ENCODE measurements at places on chromosomes 12 and 14.

- DNase-seq, result no peak
These were observed 45.8 kb downstream of the NINJ2 start for GRCh38 chr12:617304-617915.

- no peak for DNase-seq
These were observed 64.0 kb downstream of the MYF5 start for GRCh38 chr12:80780746-80781145.

GRCh38 chr14:33206981-33207380 lies 268.3 kb downstream of the NPAS3 start:
- no peak for DNase-seq

DNA sequence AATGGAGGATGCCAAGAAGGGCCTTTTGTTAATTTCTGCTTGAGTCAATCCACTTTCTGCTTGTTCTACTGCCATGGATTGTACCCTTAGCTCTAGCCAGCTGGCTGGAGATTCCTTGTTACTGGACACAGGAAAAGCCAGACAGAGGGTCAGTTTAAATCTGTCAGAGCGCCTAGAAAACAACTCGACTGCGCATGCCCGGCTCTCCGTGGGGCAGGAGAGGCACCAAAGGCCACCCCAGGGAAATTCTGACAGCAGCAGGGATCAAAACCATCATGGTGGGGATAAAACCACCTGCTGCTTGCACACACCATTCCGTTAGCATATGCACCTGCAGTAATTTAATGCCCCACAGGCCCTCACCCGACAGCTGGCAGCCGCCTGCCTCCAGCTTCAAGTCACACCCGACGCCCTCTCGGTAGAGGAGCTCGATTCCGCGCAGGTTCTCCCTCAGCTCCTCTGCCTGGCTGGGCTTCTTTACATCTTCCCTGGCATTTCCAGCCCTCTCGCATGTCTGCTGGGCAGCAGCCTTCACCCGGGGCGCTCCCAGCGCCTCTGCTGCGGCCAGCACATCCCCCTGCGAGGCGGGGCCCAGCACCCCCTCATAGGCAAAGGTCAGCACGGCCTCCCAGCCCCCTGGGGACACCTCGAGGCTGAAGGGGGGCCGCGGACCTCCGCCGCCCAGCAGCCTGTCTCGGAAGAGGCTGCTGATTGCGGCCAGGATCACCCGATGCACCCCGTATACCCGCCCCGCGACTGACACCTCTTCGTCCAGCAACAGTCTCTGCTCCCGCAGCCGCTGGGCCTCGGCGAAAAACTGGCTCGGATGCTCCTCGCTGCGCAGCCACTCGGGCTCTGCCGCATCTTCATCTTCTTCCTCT lies 1.0 kb downstream of the KLHL33 start:
- DNase-seq, result no peak

DNA sequence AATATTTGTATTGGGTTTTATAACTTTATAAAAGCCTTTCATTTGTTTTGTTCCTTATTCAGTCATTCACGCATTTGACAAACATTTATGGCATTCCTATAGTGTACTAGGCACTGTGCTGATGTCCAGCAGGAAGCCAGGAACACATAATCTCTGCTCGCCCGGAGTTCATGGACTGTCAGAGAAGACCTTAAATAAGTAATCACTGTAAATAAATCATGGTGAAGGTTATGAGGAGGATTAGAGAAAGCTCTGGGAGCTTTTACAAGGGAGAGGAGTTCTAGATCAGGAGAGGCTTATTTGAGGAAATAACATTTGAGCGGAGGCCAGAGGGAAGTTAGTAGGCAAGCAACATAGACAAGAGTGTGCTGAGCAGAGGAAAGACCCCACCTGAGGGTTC lies 1.4 kb upstream of the RDH11 start:
- no peak for DNase-seq

DNA sequence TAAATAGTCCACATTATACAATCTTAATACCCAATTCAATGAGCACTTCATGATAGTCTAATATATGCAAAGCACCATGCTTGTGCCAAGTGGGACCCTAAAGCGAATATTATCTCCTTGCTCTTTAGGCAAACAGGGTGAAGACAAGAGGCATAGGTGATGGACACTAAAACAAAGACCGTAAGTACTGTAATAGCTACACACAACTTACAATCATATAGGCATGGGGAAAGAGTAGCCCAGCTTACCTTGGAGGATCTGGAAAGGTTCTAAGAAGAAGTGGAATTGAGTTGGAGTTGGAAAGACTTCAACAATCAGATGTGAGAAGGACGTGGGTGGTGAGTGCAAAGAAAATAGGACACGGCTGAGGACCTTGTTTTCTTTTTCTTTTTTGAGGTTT lies 19.1 kb upstream of the BCL2L14 start:
- DNase-seq, result no peak

DNA sequence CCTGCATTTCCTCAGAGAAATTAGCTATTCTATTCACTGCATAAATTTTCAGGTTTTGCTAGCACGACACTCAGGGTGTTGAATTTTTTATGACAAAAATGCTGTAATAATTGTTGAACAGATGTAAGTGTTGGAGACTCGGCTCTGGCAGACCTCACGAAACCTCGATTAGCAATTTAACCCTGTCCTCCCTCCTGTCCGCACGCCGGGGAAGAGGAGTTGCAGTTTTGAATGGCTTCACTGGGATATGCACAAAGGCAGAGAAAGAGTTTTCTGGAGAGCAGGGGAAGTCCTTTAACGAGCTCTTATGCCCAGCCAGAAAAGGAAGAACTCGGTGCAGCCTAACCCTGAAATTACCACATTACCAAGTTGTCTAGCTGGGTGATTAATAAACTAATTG lies 661.1 kb downstream of the VRK1 start:
- DNase-seq, result no peak

DNA sequence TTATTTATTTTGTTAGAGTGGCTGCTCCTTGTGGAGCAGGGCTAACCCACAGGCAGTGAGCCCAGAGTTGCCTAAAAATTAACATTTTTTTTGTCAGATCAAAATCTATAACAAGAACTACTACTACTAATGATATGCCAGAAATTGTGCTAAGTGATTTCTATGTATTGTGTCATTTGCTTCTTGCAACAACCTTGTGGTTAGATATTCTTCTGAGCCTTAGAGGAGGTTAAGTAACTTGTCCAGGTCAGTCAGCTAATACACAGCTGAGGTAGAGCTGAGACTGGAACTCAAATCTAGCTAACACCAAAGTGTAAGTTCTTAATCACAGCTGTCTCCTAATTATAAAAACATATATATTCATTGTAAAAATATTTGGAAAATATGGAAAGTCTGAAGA lies 29.8 kb downstream of the CFL2 start:
- DNase-seq, result no peak

DNA sequence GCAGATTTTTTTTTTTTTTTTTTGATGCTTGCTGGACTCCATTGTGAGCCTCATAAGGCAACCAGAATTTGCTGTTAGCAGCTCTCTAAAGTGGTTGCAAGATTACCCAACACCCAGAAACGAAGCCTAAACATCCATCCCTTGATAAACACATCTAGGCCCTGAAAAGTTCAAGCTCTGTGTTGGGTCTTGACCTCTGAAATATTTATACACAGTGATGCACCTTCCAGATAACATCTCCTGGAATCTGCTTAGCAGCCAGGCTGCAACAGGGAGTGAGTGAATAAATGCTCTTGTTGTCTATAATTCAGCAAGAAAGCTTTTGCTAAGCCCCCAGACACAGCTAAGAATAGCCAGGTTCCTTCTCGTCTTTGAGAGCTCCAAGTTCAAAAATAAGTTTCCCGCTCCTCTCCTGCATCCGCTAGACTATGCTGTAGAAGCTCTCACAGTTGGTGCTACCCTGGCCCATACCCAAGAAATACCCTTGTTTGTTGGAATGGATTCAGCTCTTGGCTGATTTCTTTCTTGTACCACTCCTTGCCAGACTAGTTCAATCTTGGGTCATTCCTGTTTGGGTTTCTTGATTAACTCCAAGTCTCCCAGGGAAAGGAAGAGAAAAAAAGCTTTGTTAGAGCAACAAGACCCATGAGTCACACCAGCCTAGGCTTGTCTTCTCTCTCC lies 610.6 kb upstream of the TBX3 start:
- no peak for DNase-seq

DNA sequence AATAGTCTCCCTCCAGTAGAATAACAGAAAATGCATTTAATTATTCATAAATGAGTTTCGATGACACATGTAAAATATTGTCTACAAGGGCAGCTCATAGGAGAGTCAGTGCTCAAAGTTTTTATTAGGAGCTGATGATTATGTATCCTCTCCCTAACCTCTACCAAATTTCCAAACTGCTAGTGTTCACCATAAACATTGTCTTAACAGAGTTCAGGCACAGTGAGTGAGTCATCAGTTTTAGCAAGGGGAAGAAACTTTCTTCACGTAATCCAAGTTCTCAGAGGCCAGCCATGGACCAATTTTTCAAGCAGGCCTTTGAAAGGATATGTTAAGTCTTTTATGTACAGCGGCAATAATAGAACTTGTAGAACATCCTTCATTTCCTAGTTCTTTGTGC lies 649.2 kb upstream of the MIS18BP1 start:
- no peak for DNase-seq

DNA sequence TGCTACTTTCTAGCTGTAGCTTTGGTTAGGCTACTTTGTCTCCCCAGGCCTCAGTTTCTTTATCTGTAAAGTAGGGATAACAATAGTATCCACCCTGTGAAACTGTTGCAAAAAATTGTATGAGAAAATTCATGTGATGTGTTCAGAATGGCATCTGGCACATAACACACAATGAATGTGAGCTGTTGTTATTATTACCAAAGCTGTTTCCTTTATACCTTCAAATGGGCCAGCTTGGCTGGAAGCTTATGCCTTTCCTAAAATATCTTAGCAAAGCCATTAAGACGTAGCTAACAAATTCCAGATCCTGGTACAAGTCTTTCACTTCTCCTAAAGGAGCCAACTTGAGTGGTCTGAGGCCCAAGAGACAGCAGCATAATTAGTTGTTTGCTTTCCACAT lies 25.2 kb upstream of the MANSC4 start:
- no peak for DNase-seq

DNA sequence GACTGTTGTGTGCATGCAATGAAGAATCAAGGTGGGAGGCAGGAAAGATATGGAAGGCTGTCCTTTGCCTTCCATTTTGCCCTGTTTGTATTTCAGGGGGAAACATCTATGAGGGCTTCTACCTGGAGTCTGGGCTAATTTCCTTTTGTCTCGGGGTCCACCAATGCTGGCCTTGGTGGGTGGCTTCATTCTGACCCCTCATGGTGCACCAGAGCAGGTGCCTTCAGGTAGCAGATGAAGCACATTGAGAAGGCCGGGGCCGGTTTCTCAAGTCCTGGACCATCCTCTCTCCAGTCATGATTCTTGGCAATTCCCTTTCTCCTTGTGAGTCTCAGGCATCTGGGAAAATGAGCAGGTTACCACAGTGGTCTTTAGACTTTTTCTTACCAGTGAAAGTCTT lies 47.2 kb downstream of the RPH3A start:
- DNase-seq, result no peak

DNA sequence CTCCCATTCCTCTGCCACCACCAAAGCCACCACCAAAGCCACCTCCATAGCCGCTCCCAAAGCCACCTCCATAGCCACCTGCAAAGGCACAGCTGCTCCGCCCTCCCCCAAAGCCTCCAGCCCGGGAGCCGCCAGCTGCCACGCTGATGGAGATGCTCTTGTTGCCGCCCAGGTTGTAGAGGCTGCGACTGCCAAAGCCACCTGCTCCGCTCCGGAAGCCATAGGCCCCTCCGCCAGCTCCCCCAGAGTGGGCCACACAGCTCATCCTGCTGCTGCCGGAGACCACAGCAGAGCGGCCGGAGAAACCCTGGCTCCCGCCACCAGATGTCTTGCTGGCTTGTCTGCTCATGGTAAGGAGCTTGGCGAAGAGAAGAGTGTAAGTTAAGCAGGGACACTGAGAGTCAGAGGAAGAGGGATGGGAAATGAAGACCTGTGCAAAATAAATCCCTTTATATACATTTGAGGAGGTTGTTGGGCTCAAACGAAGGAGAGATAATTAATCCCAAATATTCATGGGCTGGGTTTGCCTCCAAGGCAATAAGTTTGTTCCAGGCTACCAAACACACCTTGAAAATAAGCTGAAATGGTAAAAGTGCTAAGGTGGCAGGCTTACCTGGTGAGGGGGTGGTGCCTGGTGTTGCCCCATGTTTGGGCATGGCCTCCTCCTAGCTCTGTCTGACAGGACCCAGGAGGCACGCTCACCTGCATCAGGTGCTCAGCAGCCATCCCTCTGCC lies at the start of gene KRT3:
Gene KRT3 (minus strand): TSS at position 424 of the 735 bp plus-strand sequence. CDS start 75 bp downstream, at position 349.
- no peak for DNase-seq

DNA sequence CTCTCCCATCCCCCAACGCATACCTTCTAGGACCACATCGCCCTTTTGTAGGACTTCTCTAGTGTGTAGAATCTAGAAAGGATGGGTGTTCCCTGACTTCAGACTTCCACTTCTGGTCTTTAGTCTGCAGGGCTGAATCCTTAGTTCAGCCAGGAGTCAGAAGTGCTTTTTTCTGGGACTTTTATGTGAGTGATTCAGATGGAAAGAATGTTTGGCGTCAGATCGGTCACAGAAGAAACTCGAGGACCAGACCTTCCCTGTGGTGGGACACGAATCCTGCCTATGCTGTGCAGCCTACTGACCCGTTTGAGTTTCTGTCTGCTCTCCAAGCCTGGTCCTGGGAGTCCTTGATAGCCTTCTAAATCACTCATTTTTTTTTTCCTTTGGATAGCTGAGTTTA lies 165.4 kb upstream of the SSTR1 start:
- no peak for DNase-seq

DNA sequence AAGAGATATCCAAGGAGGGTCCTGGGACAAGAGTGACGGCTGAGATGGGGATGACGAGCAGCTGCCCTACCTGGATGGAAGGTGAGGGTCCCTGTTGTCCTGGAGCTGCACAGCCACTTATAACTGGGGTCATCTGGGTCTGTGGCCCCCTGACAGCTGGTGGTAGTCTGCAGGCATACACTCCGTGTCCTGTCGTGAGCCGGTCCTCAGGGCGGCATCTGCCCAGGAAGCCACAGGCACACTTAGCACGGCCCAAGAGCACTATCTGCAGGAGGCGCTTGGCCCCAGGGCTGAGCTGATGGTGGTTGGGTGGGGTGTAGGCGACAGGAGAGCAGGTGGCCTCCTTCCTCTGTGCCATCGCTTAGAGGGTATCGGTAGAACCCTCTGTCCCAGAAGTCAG lies 248.1 kb downstream of the CACNA1C start:
- no peak for DNase-seq

GRCh38 chr12:3303410-3304136 lies 187.4 kb upstream of the PRMT8 start:
- no peak for DNase-seq

GRCh38 chr14:51883232-51883631 lies 22.8 kb downstream of the GNG2 start:
- DNase-seq, result no peak

GRCh38 chr14:91964724-91965123 lies 17.2 kb upstream of the FBLN5 start:
- no peak for DNase-seq

GRCh38 chr12:40107803-40108620 lies 2.1 kb upstream of the SLC2A13 start:
- no peak for DNase-seq

DNA sequence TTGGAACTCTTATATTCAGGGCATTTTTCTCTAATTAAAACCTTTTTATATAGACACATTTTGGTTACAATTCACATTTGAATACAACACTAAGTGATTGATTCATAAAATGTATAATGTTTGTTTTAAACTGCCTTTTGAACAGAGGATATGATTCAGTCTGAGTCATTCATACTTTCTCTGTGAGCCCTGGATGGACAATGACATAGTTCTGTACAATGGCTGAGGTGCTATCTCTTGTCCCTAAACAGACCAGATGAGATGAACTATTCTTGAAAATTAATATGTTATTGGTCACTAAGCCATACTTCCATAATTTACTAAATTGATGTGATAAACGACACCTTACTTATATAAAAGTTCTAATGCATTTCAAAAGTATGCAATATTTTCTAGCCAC lies 199.7 kb upstream of the ATXN7L3B start:
- no peak for DNase-seq

All from CD8-positive, alpha-beta T cell (primary cell).